ENCODE measurements at places on chromosomes 13 and 19.
A peak's percentile ranks its signal among the peaks of the same experiment; 100 is the strongest.

GRCh38 chr13:96783511-96783910 lies 210.8 kb downstream of the OXGR1 start:
- no peak for DNase-seq

DNA sequence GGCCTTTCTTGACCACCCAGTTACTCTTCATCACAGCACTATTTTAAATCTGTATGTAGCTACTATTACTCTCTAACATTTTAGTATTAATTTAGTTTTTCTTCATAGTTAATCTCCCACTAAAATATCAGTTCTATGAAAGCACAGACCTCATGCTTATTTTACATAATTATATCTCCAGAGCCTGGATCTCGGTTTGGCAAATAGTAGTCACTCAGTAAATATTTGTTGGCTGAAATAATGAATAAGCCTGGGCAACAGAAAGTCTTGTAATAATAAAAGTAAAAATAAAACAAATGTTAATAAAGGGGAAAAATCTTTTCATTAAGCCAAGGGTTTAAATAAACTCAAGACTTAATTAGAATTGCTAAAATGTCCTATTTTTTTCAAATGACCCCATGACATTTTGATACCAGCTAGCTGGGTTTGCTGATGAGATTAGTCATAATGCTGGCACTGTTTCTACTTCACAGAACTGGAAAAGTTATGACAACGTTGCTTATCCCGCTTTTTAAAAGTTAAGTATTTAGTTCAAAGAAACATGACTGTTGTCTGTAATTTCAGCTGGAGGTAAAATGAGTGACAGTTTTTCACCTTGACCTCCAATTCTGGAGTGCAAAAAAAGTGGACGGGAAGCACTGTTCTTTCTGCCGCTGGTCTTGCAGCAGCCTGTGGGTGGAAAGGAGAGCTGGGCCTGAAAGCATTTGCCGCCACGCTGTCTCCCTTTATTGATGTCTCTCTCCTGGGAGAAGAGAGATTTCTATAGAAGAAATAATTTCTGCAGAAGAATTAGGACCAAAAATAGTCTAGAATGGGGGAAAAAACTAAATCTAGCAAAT lies 85.2 kb upstream of the SPATA13 start:
- no peak for DNase-seq

GRCh38 chr13:29571876-29572570 lies 23.5 kb downstream of the SLC7A1 start:
- no peak for DNase-seq

GRCh38 chr19:39167461-39168257 lies 29.1 kb upstream of the NCCRP1 start:
- DNase-seq: no peak

- DNase-seq: peak; percentile 100
These were observed 9.2 kb downstream of the MKNK2 start for GRCh38 chr19:2041683-2042484.

DNA sequence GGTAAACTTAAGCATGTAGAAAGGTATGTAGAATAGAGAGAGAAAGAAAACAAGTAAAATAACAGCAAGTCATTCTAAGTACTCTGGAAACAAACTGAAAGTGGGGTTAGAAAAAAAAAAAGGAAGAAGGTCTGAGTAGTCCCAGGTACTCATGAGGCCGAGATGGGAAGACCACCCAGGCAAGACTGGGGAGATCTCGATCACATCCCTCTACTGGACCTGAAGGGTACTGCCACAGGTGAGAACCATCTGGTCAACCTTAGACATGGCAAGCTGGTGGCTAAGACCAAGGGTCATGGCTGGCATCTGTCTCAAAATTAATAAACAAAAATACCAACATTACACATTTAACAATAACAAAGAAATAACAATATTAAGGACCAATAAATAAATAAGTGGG lies 36.3 kb upstream of the ZNF724 start:
- DNase-seq: no peak

- DNase-seq: peak; percentile 86
These were observed 14.0 kb upstream of the GJA3 start for GRCh38 chr13:20174656-20175405.

DNA sequence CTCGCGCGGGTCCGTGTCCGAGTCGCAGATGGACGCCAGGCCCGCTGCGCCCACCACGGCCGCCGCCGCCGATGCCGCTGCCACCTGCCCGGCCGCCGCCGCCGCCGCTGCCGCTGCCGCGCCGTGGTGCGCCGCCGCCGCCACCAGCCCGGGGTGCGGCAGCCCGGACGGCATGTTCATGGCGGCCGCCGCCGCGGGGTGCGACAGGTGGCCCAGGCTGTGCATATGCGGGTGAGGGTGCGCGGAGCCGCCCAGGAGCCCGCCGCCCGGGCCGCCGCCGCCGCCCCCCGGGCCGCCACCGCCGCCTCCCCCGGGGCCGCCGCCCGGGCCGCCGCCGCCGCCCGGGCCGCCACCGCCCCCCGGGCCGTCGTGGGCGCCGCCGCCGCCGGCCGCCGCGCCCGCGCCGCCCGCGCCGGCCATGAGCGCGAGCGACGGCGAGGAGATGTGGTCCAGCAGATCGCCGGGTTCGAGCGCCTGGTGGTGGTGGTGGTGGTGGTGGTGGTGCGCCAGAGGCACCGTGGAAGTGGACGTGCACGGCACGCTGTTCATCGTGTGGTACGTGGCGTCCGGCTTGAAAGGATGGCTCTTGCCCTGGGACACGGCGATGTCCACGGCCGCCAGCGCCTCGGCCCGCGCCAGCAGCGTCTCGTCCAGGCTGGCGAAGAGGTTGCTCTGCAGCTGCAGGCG lies 1.3 kb downstream of the POU4F1 start:
- no peak for DNase-seq

DNA sequence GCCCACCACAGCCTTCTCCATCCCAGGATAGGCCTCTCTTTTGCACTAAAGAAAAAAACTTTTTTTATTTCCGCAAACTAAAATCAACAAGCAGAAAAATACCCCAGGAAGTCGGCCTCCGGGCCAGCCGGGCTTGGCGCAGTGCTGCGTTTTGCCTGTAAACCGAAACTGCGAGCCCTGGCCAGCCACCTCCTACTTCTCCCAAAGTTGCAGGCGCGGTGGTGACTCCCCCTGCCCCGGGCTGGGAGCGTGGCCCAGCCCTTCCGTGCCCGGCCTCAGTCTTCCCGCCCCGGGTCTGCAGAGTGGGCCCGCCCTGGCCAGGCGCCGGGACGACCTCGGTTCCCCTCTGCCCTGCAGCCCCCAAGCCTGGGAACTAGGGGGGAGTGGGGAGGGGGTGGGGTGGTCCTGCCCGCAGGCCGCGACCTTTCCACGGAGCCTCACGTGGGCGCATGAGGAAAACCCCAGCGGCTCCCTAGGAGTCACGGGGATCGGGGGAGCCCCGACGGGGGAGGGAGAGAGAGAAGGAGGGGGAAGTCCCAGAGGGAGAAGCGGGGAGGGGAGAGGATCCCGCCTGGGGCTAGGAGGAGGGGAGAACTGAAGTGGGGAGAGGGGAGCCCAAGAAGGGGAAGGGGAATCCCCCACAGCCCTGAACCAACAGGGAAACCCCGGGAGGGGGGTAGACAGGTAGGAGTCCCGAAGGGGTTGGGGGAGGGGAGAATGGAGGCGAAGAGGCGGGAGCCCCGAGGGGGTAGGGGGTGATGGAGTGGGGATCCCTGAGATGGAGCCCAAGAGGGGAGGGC lies 3.0 kb downstream of the GADD45B start:
- DNase-seq: peak; percentile 76

DNA sequence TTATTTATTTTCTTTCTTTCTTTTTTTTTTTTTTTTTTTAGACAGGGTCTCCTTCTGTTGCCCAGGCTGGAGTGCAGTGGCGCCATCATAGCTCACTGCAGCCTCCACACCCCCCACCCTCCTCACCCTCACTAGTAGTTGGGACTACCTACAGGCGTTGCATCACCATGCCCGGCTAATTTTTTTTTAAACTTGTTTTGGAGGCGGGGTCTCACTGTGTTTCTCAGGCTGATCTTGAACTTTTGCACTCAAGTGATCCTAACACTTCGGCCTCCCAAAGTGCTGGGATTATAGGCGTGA lies 33.6 kb downstream of the GJA3 start:
- DNase-seq: no peak

DNA sequence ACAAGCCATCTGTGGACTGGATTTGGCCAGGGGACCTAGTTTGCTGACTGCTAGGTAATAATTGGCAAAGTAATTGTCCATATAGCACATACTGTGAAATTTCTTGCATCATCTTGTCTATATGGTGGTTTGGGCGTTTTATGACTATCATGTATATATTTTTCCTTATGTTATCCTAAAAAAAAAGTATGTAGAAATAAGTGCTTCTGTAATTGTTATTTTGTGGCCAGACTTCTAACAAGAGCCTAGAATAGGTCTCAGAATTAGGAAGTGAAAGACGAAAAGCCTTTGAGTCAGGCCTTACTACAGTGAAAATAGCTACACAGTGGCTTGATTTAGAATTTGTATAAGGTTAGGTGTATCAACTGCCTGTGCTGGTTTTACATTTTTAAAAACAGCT lies 4.2 kb downstream of the FNDC3A start:
- no peak for DNase-seq

- no peak for DNase-seq
These were observed 26.9 kb upstream of the RNF17 start for GRCh38 chr13:24737042-24737441.

DNA sequence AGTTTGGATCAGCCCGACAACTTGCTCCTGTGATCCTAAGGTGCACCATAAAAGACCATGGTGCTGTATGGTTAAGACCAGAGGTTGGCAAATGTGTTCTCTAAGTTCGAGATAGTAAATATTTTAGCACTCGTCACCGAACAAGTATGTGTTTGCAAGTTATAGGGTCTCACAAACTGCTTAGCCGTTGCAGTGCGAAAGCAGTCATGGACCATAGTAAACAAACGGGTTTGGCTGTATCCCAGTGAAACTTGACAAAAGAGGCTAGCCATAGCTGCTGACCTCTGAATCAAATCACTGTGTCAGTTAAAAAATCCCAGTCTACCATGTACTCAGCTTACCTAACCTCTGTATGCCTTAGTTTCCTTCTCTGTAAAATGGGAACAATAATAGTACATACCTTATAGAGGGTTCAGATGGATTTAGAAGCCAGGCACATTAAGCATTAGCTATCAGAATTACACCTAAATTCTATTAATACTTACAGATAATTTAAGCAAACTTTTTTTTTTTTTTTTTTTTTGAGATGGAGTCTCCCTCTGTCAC lies 72.1 kb downstream of the IPO5 start:
- no peak for DNase-seq

GRCh38 chr13:31159306-31159705 lies 2.4 kb downstream of the HSPH1 start:
- DNase-seq: no peak

DNA sequence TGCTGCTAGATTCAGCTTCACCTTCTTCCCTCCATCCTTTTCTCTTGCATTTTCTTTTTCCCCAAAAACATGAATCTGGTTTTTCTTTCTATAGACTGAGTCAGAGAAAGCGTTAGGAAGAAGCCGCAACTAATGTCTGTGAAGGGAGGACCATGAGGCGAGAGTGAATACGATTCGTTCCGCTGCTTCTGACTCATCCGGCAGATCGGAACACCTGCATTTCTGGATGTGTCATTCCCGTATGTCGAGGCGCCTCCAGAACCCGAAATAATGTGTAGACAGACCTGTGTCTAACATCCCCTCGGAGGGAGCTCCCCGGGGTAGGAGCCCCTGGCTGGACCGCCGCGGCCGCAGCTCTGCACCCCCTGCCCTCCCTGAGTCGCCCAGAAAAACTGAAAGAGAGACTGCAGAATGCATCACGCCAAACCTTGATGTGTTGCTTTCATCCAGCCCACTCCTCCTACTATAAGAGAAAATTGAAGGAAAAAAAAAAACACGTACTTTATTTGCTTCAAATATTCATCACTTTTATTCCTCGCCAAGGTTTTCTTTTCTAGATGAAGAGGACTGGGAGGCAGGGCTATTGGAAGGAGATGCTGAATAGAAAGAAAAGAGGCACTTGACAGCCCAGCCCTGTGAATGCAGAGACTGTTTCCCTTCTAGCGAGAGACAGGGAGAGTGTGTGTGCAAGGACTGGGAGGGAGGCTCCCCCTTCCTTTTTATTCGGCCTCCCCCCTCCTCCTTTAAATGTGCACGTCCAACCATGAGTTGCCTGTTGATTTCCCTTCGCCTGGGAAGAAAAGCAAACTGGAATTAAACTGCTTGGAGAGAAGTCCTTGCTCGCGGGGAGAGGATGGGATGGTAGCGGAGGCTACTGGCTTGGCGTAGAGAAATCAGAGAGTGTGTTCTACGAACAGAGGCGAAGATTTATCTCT lies 616 bp upstream of the PCDH17 start:
- no peak for DNase-seq

- no peak for DNase-seq
These were observed 18.5 kb downstream of the CYP2A6 start for GRCh38 chr19:40831502-40832430.

GRCh38 chr13:81480634-81481033 lies 1139.7 kb upstream of the SPRY2 start:
- no peak for DNase-seq

DNA sequence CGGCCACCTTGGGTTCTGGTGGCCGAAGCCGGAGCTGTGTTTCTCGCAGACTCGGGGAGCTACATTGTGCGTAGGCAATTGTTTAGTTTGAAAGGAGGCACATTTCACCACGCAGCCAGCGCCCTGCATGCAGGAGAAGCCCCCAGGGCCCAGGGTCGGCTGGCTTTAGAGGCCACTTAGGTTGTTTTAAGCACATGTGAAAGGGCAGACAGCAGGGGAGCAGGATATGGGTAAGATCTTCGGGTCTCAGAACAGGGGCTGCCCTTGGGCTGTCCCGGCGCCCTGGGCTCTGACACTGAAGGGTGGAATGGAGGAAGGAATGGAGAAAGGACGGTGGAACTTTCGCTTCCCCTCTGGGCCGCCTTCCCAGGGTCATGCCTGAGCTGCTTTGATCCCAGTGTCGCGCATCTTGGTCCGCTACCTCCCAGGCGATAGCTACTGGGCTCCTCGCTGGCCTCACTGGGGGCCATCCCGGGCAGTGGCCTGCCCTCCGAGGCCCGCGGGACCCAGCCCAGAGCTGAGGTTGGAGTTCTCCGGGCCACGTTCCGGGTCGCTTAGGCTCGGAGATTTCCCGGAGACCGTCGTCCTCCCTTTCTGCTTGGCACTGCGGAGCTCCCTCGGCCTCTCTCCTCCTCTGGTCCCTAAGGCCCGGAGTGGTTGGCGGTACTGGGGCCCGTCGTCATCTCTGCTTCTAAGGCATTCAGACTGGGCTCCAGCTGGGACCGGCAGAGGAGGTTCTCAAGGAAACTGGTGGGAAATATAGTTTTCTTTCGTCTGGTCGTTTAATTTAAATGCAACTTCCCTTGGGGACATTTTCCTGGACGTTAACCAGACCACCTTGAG lies 4.3 kb upstream of the POU4F1 start:
- no peak for DNase-seq

GRCh38 chr13:49395451-49395865 lies 48.4 kb downstream of the CAB39L start:
- no peak for DNase-seq
